Suppressor macrophage treated with lipopolysaccharide for 1 hour (primary cell): ENCODE measurements at places on chromosomes 3 and 15.

GRCh38 chr3:63207066-63207590, 71.0 kb upstream of the SYNPR start:
- no peak for DNase-seq

GRCh38 chr15:51307811-51308210, 30.6 kb downstream of the CYP19A1 start:
- peak; percentile 29 for DNase-seq

- DNase-seq, result no peak
Measured at GRCh38 chr3:148211725-148212124, 486.0 kb upstream of the AGTR1 start.

- DNase-seq, result no peak
Measured at GRCh38 chr15:40424483-40425115, 16.2 kb upstream of the BAHD1 start.

GRCh38 chr15:44719293-44719999, 8.1 kb downstream of the B2M start:
- DNase-seq, result peak; percentile 69

GRCh38 chr3:113501597-113501996, 13.4 kb downstream of the SPICE1 start:
- DNase-seq, result no peak

GRCh38 chr3:177330779-177331178, 133.5 kb upstream of the TBL1XR1 start:
- no peak for DNase-seq

GRCh38 chr3:65596029-65596300, 442.8 kb downstream of the MAGI1 start:
- no peak for DNase-seq

DNA sequence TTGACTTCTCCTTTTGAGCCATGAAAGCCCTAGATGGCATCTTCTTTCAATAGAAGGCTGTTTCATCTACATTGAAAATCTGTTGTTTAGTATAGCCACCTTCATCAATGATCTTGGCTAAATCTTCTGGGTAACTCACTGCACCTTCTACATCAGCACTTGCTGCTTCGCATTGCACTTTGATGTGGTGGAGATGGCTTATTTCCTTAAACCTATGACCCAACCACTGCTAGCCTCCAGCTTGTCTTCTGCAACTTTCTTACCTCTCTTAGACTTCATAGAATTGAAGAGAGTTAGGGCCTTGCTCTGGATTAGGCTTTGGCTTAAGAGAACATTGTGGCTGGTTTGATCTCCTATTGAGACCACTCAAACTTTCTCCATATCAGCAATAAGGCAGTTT, 189.8 kb downstream of the PLCL2 start:
- no peak for DNase-seq

GRCh38 chr15:39598186-39598850, 17.4 kb downstream of the THBS1 start:
- no peak for DNase-seq

DNA sequence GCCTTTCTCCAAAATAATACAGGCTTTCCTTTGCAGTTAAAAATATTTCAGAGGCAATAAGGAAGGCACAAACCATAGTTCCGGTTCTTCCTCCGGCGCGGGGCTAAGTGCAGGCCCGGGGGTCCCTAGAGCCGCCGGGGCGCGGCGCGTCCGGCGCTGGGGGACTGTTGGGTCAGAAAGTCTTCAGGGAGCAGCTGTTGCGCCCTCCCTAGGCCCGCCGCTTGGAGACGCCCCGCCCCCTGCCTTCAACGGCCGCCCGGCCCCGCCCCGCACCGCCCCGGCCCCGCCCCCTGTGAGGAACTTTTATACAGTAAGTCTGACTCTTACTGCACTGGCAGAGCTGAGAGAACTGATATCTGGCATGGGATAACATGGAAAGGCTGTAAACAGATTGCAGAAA, 283.1 kb upstream of the ARL6 start:
- no peak for DNase-seq

GRCh38 chr3:171688002-171688401, 122.3 kb downstream of the PLD1 start:
- DNase-seq, result no peak

- DNase-seq, result no peak
Measured at GRCh38 chr3:46660543-46661523, 32.6 kb downstream of the ALS2CL start.
